ENCODE measurements at places on chromosomes 3 and 15.

- no peak for DNase-seq
These were observed 530.8 kb downstream of the SOX2 start for GRCh38 chr3:182242489-182242942.

DNA sequence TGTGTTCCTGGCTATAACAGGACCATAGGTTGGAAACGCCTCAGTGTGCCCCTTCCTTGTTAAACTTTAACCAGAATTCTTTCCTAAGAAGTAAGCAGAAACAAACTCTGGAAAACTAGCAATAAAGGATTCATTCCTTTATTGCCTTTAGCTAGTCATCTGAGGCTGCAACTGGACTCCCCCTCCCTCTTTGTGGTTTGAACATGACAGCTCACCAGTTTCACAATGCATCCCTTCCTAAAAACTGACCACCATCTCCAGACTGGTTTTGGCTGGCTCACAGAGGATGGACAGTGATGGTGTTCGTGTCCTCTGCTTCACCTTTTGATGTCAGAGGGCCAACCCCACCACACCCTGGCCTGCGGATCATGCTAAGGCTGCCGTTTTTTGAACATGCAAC is 27.9 kb upstream of the TGFBR2 start:
- DNase-seq = no peak

DNA sequence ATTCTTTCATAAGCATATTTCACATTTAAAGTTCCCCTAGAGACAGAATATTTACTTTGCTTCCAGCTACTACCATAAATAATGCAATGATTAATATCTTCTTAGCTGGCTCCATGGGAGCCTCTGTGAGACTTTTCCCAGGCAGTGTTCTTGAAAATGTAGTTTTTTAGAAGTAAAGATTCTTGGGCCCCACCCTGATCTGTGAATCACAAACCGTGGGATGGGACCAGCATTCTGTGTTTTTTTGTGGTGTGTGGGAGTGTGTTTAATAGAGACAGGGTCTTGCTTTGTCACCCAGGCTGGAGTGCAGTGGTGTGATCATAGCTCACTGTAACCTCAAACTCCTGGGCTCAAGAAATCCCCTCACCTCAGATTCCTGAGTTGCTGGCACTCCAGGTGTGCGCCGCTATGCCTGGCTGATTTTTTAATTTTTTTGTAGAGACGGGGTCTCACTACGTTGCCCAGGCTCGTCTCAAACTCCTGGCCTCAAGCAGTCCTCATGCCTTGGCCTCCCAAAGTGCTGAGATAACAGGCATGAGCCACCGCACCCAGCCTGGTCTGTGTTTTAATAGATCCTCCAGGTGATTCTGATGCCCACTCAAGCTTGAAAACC is 83.0 kb downstream of the KLHL25 start:
- DNase-seq = no peak

- DNase-seq = no peak
These were observed 137.9 kb upstream of the ZBTB20 start for GRCh38 chr3:115284980-115285379.

- DNase-seq = no peak
These were observed 9.0 kb downstream of the ZNF662 start for GRCh38 chr3:42914771-42915515.

DNA sequence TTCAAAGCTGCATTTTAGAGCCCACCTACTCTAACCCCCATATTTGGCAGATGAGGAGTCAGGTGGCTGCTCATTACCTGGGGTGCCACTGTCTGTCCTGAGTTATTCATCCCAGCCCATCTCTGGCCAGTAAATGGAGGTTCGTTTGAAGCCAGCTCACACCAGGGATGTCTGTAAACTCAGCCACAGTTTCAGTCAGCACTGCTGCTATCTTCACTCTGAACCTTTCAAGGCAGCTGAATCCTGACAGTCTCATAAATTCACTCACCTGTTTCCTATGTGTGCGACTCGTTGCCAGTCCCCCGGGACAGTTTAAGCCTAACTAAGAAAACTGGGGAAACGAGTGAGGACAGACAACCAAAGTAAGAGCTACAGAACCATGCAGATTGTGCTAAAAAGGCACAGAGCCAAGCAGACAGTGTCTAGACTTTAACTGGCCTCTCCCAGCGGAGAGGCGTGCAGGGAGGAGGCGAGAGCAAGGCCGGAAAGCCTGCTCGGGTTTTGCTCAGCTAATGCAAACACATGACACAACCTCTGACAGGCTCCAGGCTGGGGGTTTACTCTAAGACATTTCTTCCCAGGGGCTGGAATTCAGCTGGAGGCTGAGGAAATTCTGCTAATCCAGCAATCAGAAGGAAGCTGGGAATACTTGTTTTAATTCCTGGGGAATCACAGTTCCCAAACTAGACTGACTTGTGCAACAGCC is 12.0 kb downstream of the FSTL1 start:
- DNase-seq = no peak

DNA sequence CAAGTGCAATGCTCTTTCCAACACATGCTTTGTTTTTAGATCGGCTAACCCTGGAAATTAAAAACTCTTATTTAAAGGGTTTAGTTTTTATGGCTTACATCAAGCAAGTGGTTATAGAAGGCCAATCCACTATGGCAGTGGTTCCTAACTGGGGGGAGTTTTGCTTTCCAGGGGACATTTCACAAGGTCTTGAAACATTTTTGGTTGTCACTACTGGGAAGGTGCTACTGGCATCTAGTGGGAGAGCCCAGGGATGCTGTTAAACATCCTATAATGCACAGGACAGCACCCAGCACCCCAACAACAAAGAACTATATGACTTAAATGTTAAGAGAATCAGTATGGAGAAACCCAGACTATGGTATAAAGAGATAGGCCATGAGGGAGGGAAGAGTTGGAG is 439.0 kb downstream of the NTRK3 start:
- no peak for DNase-seq

GRCh38 chr3:87333393-87333892 is 57.1 kb upstream of the POU1F1 start:
- peak; percentile 9 for DNase-seq

- no peak for DNase-seq
These were observed 373.4 kb downstream of the EPHA6 start for GRCh38 chr3:97187771-97188170.

GRCh38 chr3:9206287-9206686 is 43.2 kb downstream of the SRGAP3 start:
- DNase-seq = no peak

DNA sequence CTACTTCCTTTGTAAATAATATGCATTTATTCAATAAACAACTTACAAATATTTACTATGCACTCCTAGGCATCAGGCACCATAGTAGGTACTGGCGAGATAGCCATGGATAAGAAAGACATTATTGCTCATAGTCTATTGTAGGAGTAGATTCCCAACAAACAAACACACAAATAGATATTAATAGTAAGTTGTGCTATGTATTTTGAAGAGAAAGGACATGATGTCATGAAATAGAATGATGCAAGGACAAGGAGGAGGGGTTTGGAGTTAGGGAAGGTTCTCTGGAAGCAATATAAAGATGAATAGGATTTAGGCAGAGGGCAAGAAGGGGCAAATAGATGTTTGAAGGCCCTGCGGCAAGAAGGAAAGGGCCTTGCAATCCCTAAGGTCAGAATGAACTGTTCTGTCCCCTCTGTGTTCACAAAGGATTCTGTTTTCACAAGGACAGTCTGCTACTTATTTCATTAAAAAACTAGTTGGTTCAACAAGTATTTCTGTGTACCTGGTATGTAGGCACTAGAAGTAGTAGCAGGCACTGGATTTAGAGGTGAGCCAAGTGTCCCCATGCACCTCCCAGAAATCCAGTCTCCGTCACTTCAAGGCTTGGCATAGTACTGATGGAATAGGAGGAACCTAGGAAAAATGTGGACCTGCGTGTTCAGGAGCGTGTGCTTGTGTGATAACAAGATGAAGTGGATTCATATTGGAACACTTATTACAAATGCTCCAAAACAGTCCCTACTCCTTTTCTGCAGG is 231.8 kb upstream of the TPRG1 start:
- no peak for DNase-seq

DNA sequence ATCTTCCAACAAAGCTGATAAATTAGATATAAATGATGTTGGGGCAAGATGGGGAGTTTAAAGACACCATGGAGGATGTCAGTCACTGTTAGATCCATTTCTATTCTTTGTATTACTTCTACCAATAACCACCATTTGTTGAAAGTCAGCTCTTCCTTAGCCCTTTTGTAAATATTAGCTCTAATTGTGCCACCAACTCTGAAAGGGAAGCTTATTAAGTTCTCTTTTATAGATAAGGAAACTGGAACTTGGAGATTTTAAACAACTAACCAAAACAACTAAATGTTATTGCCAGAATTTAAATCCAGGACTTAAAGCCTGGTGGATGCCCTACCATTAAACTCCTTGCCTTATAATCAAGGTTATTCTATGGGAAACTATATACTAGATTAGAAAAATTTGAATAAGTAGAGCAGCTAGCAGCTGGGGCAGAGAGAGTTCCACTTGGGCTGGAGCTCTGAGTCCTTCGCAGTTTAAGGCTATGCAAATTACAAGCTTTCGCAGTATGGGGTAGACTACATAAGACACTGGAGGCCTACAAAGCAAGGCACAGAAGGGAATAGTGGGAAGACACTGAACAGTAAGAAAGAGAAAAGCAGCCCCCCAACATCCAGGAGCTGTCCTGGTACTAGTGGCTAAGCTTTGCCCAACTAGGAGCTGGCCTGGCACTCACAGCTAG is 52.6 kb downstream of the TM4SF18 start:
- no peak for DNase-seq

DNA sequence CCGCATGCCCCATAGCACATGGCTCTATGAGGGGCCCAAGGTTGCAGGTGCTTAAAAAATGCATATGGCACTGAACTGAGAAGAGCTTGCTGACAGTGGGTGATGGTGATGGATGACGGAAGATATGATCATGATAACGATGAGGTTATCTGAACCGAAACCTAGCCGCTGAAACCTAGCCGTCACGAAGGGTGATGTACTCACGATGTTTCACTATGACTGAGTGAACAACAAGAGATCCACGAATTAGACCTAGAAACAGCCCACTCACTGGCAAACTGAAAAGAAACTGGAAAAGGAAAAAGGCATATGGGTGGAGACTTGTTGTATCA is 57.6 kb upstream of the BCL6 start:
- DNase-seq = no peak

- DNase-seq = no peak
These were observed 37.1 kb downstream of the SLC12A8 start for GRCh38 chr3:125175295-125176078.

GRCh38 chr3:165805946-165806561 is 31.2 kb downstream of the BCHE start:
- DNase-seq = no peak

GRCh38 chr3:46221391-46221790 is 13.3 kb upstream of the CCR1 start:
- DNase-seq = peak; percentile 83

- peak; percentile 20 for DNase-seq
These were observed 39.5 kb downstream of the KBTBD8 start for GRCh38 chr3:67037615-67038014.

GRCh38 chr15:91271565-91272153 is 171.6 kb downstream of the SV2B start:
- DNase-seq = peak; percentile 87

DNA sequence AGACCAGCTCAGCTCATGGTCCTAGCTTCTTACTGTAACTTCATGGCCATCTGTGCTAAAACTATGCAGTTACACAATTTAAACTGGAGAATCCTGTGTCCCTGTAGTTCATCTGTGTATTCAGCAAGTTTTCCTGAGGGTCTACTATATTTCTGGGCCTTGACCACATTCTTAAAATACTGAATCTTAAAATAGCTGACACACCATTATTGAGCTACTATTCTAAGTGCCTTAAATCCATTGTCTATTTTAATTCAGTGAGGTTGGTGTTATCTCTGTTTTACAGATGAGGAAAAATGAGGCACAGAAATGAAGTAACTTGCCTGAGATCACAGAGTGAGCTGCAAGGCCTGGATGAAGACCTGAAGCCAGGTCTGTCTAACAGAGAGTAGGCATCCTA is 22.0 kb downstream of the MYLK start:
- DNase-seq = no peak

- no peak for DNase-seq
These were observed 192.5 kb downstream of the WNT5A start for GRCh38 chr3:55294557-55294956.

- DNase-seq = no peak
These were observed 106.5 kb downstream of the IQCH start for GRCh38 chr15:67361100-67361499.

DNA sequence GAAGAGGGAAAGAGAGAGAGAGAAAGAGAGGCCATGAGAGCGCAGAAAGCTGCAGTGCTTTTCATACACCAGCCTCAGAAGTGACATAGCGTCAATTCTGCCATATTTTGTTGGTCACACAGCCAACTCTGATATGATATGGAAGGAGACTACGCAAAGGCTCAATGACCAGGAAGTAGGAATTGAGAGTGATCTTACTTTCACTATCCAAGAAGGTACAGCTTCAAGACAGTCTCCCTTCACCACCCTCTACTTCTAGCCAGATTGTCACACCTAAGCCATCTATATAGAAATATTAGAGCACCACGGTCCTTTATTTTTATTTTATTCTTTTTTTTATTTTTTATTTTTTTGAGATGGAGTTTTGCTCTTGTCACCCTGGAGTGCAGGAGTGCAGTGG is 21.1 kb downstream of the PARP15 start:
- no peak for DNase-seq

DNA sequence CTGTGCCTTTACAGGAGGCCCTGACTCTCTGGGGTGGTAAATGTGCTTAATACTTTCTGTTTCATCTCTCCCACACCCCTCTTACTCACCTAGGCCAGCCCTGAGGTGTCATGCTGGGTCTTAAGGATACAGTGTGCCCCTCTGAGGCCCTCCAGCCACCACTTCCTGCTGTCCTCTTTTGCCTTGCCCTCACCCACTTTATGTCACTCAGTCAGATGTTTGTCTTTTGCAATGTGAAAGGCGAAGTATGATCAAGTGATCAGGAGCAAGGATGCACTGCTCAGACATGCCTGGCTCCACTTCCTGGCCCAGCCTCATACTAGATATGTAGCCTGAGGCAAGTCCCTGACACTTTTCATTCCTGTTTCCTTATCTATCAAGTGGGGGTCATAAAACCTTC is 339.0 kb upstream of the NR2E3 start:
- DNase-seq = no peak

- DNase-seq = peak; percentile 2
These were observed 18.4 kb upstream of the GABRA5 start for GRCh38 chr15:26848498-26848897.

- DNase-seq = no peak
These were observed 29.9 kb upstream of the SPSB4 start for GRCh38 chr3:141021261-141021660.

GRCh38 chr3:46960081-46960701 is 16.4 kb downstream of the CCDC12 start:
- DNase-seq = no peak

Data from KBM-7 (cell line).